ENCODE measurements at places on chromosomes 7 and 10. TPM values are rescaled to one million over a fixed set of nuclear protein-coding genes. Genes with fewer than 3 reads are reported as not detected.

Gene SEPHS1
- 38.9 TPM for total RNA-seq

- H3K4me3 ChIP-seq, result no peak overlapping the region
- DNase-seq, result no peak
- no peaks in the 10 kb centered on the region for H3K4me1 ChIP-seq
- H3K27ac ChIP-seq, result no peak overlapping the region
- no peaks in the 10 kb centered on the region for H3K36me3 ChIP-seq
Measured at GRCh38 chr7:36023033-36023560, 130.0 kb upstream of the EEPD1 start.

GRCh38 chr10:79070081-79070605 is 1.4 kb downstream of the ZMIZ1 start:
- H3K4me3 ChIP-seq, result peak overlapping the region; percentile 87
- peak overlapping the region; percentile 94 for H3K27ac ChIP-seq
- peak; percentile 80 for DNase-seq

Gene FBXO24
- total RNA-seq, result 1.4 TPM

DNA sequence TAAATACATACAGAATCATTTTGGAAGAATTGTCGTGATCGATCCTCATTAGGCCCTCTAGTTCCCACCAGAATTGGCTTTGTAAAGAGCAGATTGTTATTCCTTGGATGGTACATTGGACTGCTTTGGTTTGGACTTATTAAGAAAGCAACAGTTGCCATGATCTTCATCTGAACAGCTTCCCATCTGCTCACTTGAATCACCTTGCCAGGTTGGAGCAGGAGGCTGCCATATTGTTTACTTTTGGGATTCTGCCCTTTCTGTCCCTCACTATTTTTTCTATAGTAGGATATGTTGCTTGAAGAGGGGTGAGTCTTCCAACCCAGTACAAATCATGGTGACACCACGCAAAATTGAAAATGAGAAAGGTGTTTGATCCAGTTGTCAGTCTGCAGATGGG is 199.6 kb downstream of the TCF7L2 start:
- no peaks in the 10 kb centered on the region for H3K27me3 ChIP-seq
- no peak for DNase-seq
- no peak overlapping the region for H3K4me3 ChIP-seq
- peaks cover 85% of the 10 kb centered on the region for H3K36me3 ChIP-seq
- H3K27ac ChIP-seq, result no peak overlapping the region
- no peaks in the 10 kb centered on the region for H3K4me1 ChIP-seq

DNA sequence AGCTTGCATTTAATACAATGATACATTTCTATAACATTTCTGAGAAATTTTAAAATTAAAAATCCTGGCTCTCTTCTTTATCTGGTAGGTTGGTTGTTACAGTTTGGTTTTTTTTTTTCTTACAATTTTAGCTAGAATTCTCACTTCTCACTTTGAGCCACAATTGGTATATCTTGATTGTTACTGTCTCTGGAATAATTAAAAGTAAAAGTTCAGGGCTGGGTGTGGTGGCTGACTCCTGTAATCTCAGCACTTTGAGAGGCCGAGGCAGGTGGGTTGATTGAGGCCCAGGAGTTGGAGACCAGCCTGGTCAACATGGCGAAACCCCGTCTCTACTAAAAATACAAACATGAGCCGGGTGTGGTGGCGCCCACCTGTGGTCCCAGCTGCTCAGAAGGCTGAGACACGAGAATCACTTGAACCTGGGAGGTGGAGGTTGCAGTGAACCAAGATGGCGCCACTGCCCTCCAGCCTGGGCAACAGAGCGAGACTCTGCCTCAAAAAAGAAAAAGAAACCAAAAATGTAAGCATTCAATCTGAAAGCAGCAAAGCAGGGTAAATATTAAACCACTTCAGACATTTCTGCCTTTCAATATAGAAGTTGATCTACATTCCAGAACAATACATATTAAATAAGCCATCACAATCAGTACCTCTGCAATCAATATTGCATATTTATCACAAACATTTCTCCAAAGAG is 88.6 kb upstream of the PFKP start:
- H3K27me3 ChIP-seq, result no peaks in the 10 kb centered on the region
- no peak for DNase-seq
- H3K27ac ChIP-seq, result no peak overlapping the region
- H3K4me3 ChIP-seq, result no peak overlapping the region
- H3K36me3 ChIP-seq, result no peaks in the 10 kb centered on the region

DNA sequence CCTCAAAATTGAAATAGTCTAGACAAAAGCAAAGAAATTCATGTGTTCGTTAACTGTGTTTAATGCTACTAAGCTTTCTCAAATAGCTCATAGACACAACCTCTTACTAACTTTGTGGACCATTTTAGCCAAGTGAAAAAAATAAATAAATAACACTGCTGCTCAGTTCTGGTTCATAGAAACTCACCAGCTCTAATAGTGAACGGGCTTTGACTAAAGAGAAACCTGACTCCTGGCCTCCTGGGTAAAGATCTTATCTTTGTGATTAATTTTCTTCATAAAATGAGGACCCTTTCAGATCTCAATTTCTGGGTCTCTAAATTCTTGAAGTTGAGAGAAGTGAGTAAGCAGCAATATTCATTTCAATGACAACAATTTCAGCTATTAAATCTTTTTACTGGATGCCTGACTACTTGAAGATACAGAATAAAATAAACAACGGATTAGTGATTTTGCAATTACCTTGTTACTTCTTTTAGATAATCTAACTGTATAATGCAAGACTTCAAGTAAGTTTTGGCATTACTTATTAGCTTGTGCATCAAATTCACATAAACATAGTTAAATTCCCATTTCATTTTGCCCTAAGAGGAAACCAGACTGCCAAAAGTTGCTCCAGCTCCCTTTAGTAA is 3.1 kb downstream of the CADPS2 start:
- no peak overlapping the region for H3K27ac ChIP-seq
- peaks cover 6% of the 10 kb centered on the region for H3K4me1 ChIP-seq
- no peak for DNase-seq

DNA sequence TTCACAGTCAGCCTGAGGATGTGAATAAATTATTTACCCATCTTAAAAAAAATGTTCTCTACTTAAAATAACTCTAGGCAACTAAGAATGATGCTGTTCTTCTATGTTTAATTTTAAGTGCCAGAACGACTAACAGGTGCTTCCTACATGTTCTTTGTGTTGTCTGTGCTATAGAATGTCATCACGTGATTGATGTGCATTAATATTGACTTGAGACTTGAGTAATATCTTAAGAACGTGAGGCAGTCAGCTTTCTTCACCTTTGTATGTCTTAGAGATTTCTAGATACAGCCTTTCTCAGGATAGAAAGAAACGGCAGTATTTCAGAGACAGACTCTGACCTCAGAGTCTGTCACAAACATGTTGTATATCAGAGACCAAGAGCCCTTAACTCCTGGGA is 274.6 kb downstream of the KCND2 start:
- H3K27ac ChIP-seq, result no peak overlapping the region
- H3K27me3 ChIP-seq, result no peaks in the 10 kb centered on the region
- no peaks in the 10 kb centered on the region for H3K36me3 ChIP-seq
- no peak overlapping the region for H3K4me3 ChIP-seq
- no peak for DNase-seq

DNA sequence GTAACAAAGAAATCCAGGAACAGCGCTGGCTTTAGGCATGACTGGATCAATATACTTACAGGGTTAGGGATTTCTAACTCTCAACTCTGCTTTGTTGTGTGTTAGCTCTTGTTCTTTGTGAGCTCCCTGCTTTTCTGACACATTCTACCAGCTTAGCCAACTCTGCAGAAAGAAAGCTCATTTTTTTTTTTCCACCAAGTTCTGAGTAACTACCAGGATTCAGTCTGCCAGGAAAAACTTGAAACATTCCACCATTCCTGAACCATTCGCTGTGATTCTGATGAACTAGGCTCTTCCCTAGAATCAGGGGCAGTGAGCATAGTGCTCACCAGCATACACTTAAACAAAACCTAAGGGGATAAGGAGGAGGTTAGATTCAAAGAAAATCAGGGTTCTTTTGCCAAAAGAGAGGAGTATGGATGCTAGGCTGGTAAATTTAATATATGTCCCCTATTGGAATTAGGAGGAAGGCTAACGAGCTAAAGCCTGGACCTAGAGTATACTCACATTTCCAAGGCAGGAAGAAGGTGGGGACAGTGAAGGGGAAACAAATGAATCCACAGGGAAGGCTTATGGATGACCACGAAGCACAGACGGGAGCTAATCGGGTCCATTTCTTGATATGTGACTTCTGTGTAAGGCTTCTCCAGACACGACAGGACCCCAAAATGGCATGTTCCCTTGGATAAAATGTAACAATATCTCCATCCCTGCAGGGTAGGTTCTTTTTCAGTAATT is 183.4 kb downstream of the PRKG1 start:
- DNase-seq, result no peak
- H3K27ac ChIP-seq, result no peak overlapping the region
- no peaks in the 10 kb centered on the region for H3K27me3 ChIP-seq
- H3K36me3 ChIP-seq, result no peaks in the 10 kb centered on the region
- H3K4me1 ChIP-seq, result no peaks in the 10 kb centered on the region

- DNase-seq, result no peak
- no peaks in the 10 kb centered on the region for H3K4me1 ChIP-seq
- no peaks in the 10 kb centered on the region for H3K36me3 ChIP-seq
- no peaks in the 10 kb centered on the region for H3K27me3 ChIP-seq
Measured at GRCh38 chr7:77222819-77223218, 23.2 kb upstream of the FGL2 start.

- H3K4me1 ChIP-seq, result peaks cover 28% of the 10 kb centered on the region
- H3K4me3 ChIP-seq, result peak overlapping the region; percentile 95
- DNase-seq, result no peak
- no peaks in the 10 kb centered on the region for H3K27me3 ChIP-seq
- peak overlapping the region; percentile 94 for H3K27ac ChIP-seq
Measured at GRCh38 chr10:72275351-72276012, 1.8 kb downstream of the DDIT4 start.

GRCh38 chr10:86346799-86347665 is 19.6 kb downstream of the GRID1 start:
- DNase-seq, result peak; percentile 53
- H3K4me3 ChIP-seq, result no peak overlapping the region
- H3K27ac ChIP-seq, result peak overlapping the region; percentile 73
- H3K36me3 ChIP-seq, result no peaks in the 10 kb centered on the region
- H3K27me3 ChIP-seq, result no peaks in the 10 kb centered on the region
- no peaks in the 10 kb centered on the region for H3K4me1 ChIP-seq

- DNase-seq, result no peak
- H3K36me3 ChIP-seq, result no peaks in the 10 kb centered on the region
- peak overlapping the region; percentile 96 for H3K4me3 ChIP-seq
Measured at GRCh38 chr10:32054094-32054493, 2.1 kb downstream of the KIF5B start.

Gene RUFY2
- total RNA-seq, result 23.1 TPM
